Testis (tissue), 5 donors: ENCODE measurements at places on chromosomes 1 and 21. TPM values are rescaled to one million over a fixed set of nuclear protein-coding genes. Genes with fewer than 3 reads are reported as not detected.

CYP4A11 gene
- total RNA-seq, result 0.16 TPM

PRAMEF5 gene
- not detected for total RNA-seq

F11R gene
- 38.3 TPM for total RNA-seq

DNA sequence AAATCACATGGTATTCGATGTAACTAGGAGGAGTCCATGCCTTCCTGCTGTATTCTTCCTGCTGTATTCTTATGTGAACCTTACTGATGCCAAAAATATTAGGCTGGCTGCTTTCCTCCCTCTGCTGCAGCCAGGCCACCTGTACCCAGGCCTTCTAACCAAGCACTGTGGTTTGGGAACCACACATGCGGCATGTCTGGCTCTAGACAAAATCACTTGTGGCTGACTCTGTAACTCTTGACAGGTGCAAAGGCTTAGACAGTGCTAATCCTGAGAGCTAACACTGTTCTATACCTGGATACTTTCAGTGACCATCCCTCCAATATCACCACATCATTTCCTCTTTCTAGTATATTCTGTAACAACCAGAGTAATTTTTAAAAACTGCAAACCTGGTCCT, 67.7 kb downstream of the PCP4 start:
- DNase-seq, result no peak

- DNase-seq, result no peak
These were observed 32.3 kb downstream of the STPG1 start for GRCh38 chr1:24381256-24381655.

DNA sequence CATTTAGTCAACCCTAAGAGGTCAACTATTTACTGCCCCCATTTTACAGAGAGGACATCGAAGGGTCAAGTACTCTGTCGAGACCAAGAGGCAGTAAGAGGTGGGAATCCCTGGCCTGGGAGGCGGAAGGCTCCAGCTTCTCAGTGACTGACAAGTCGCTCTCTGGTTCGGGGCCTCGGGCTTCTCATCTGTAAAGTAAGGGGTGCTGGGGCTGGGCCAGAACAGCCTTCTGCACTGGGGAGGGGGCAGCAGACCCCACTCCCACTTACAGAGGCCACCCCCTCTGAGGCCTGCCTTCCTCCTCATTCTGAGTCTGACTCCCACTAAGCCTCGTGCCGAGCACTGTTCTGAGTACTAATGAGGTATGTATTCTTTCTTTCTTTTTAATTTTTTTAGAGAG, 17.0 kb upstream of the IFNLR1 start:
- DNase-seq, result no peak

GRCh38 chr1:246638941-246639655, 72.8 kb downstream of the CNST start:
- DNase-seq, result no peak

- DNase-seq, result no peak
These were observed 2.0 kb upstream of the SMYD3 start for GRCh38 chr1:246508897-246509688.

GRCh38 chr1:1895456-1896336, 4.8 kb upstream of the GNB1 start:
- DNase-seq, result no peak

- DNase-seq, result no peak
These were observed 807.8 kb downstream of the BRINP3 start for GRCh38 chr1:189669846-189670245.

DNA sequence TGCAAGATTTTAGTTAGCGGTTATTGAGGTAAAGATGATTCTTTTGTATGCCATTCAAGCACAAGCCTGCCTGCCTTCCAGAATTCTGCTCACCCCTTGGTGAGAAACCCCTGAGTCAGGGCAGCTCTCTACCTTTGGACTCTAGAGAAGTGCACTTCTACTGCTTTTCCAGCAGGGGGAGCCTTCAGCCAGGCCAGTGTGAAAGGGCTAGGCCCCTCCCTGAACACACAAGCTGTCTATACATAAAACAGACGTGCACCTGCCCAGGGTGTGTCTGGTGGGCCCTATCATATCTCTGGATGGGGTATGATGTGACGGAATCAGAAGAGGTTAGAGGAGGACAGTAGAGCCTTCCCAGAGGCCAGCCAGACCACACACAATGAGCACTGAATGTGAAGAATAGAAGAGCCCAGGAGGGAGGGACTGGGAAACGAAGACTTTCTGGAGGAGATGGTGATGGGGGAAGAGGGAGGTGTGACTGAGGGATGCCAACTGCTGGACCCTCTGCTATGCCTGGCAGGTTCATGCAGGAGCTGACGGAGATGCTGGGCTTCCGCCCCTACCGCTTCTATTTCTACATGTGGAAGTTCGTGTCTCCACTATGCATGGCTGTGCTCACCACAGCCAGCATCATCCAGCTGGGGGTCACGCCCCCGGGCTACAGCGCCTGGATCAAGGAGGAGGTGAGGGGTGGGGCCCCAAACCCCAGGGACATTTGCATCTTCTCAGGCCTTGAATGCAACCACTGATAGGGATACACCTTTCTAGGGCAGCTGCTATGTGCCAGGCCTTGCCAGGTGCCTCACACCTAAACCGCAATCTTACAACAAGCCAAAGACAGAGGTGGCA, 13.0 kb upstream of the KCNC4 start:
- DNase-seq, result peak; percentile 44

- DNase-seq, result no peak
These were observed 44.8 kb downstream of the ATP6V1G3 start for GRCh38 chr1:198495631-198496030.

GRCh38 chr1:18256282-18257235, 149.0 kb downstream of the IGSF21 start:
- DNase-seq, result peak; percentile 69

- peak; percentile 87 for DNase-seq
These were observed 155.9 kb upstream of the L1TD1 start for GRCh38 chr1:62038594-62039284.

DNA sequence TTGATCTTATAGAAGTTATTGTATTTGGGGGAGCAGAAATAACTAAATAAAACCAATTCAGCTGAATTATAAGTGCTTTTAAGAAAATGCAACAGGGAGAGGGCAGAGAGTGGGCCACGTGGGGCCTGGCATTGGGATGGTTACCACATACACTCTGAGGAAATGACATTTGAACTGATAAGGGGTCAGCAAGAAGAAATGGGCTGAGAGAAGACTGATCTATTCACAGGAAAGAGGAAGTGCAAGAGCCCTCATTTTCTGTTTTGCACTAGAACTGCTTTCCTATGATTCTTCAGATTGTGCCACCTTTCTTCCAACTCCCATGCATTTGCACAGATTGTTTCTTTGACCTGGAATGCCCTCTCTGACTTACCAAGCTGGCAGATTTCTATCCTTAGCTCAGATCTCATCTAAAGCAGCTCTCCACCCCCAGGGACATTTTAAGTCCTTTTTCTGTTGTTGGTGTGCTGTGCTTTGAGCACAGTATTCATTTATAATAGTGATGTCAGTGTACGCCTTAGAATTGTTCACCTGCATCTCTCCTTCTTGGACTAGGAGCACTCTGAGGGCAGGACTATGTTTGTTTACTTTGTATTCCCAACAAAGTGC, 115.9 kb downstream of the FGGY start:
- no peak for DNase-seq

- DNase-seq, result no peak
These were observed 36.2 kb downstream of the UBE2G2 start for GRCh38 chr21:44765231-44766013.
